ENCODE measurements at places on chromosomes 6 and 20. TPM values are rescaled to one million over a fixed set of nuclear protein-coding genes. Genes with fewer than 3 reads are reported as not detected.
A peak's percentile ranks its signal among the peaks of the same experiment; 100 is the strongest.

- no peaks in the 10 kb centered on the region for H3K27me3 ChIP-seq
- peak overlapping the region; percentile 81 for H3K4me3 ChIP-seq
- no peak for DNase-seq
- peaks cover 36% of the 10 kb centered on the region for H3K4me1 ChIP-seq
Measured at GRCh38 chr20:51563174-51563485, 20.6 kb upstream of the NFATC2 start.

The COX4I2 gene
- total RNA-seq: not detected

DNA sequence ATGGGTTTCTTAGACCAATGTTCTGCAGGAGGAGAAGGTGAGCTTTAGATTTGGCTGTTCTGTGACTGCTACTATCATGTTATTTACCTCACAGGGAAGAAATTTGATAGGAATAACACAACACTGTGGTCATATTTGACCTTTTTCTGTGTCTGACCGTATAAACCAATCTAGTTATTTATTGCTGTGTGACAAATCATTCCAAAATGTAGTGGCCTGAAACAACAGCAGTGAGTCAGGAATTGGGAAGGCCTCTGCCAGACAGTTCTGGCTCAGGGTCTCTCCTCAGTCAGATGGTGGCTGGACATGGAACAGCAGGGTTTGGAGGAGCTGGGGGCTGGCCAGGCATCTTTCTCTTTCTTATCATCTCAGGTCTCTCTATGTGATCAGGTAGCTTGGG lies 33.0 kb downstream of the RIPOR2 start:
- no peaks in the 10 kb centered on the region for H3K27me3 ChIP-seq
- H3K27ac ChIP-seq: 0 out of 2 replicates have a peak overlapping the region, but pooled peaks have one; percentile 6
- no peaks in the 10 kb centered on the region for H3K36me3 ChIP-seq
- peak; percentile 88 for DNase-seq

DNA sequence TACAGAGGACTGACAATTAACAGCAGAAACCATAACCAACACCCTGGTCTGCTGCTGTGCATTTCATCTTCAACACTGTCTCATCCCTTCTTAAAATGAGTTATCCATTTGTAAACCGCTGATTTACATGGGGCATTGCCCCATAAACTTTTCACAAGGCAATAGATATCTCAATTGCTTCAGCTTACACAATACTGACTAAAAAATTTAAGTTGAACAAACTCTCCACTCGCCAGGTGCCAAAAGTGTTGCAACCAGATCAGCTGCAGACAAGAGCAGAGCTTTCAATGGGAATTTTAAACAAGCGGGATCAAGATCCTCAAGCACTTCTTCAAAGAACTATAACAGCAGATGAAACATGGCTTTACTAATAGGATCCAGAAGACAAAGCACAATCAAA lies 183.0 kb downstream of the TASP1 start:
- H3K27ac ChIP-seq: no peak overlapping the region
- no peak for DNase-seq
- H3K4me3 ChIP-seq: no peak overlapping the region
- H3K4me1 ChIP-seq: no peaks in the 10 kb centered on the region
- no peaks in the 10 kb centered on the region for H3K27me3 ChIP-seq
- no peaks in the 10 kb centered on the region for H3K36me3 ChIP-seq

- no peaks in the 10 kb centered on the region for H3K27me3 ChIP-seq
- 0 out of 2 replicates have a peak, but pooled peaks cover 10% of the 10 kb centered on the region for H3K4me1 ChIP-seq
- H3K36me3 ChIP-seq: peaks cover 3% of the 10 kb centered on the region
- H3K4me3 ChIP-seq: no peak overlapping the region
- H3K27ac ChIP-seq: no peak overlapping the region
Measured at GRCh38 chr20:37711001-37711400, 17.2 kb downstream of the CTNNBL1 start.

The MYLIP gene
- 1.9 TPM for total RNA-seq

DNA sequence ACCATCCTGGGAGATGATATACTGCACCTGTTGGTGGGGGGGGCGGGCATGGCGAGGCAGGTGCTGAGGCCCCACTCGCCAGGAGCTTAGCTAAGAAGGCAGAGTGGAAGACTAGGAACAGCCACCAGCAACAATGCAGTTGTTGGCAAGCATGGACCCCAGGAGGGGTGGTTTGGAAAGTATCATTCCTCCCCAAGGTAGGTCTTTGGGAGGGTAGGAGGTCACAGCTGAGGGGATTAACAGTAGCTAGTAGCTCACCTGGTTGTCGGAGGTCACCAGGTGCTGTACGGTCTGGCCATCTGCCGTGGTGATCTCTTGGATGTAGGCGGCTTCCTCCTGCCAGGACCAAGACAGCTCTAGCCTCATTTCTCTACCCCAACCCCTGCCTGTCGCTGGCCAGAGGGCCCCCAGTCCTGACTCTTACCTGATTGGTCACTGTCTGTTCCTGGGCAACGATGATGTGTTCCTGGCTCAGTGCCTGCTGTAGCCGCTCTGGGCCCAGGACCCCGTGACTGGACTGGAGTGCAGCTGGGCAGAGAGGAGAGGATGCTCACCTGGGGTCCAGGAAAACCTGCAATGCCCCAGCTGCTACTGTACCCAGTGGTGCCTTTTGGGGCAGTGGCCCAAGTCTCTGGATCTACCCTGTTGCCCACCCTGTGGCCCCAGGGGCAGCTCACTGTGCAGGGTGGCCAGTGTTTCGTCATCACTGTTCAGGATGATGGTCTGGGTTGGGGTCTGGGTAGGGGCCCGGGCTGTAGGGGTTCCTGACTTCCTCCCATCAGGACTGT lies 15.3 kb downstream of the PCIF1 start:
- no peak for DNase-seq
- H3K36me3 ChIP-seq: peaks cover 25% of the 10 kb centered on the region
- H3K27me3 ChIP-seq: no peaks in the 10 kb centered on the region

GRCh38 chr20:45247865-45248264 lies 6.5 kb downstream of the SLPI start:
- DNase-seq: no peak
- H3K36me3 ChIP-seq: no peaks in the 10 kb centered on the region
- H3K4me1 ChIP-seq: no peaks in the 10 kb centered on the region
- no peak overlapping the region for H3K4me3 ChIP-seq
- peaks cover 74% of the 10 kb centered on the region for H3K27me3 ChIP-seq

- H3K27ac ChIP-seq: no peak overlapping the region
- H3K27me3 ChIP-seq: peaks cover 66% of the 10 kb centered on the region
- H3K4me3 ChIP-seq: no peak overlapping the region
- H3K36me3 ChIP-seq: no peaks in the 10 kb centered on the region
- no peaks in the 10 kb centered on the region for H3K4me1 ChIP-seq
Measured at GRCh38 chr6:10382322-10382721, 32.6 kb downstream of the TFAP2A start.

- DNase-seq: no peak
- no peaks in the 10 kb centered on the region for H3K27me3 ChIP-seq
- H3K4me3 ChIP-seq: peak overlapping the region; percentile 93
- no peaks in the 10 kb centered on the region for H3K4me1 ChIP-seq
Measured at GRCh38 chr6:157380458-157380778, 572 bp upstream of the ZDHHC14 start.

GRCh38 chr6:144559865-144560593 lies 274.9 kb downstream of the UTRN start:
- peak; percentile 8 for DNase-seq
- H3K4me3 ChIP-seq: no peak overlapping the region
- no peaks in the 10 kb centered on the region for H3K4me1 ChIP-seq
- H3K27ac ChIP-seq: no peak overlapping the region
- H3K27me3 ChIP-seq: no peaks in the 10 kb centered on the region

GRCh38 chr6:35363293-35363750 lies 21.0 kb downstream of the PPARD start:
- H3K4me1 ChIP-seq: peaks cover 35% of the 10 kb centered on the region
- peak; percentile 66 for DNase-seq
- H3K27me3 ChIP-seq: no peaks in the 10 kb centered on the region
- H3K4me3 ChIP-seq: no peak overlapping the region

The MCCD1 gene
- total RNA-seq: not detected

GRCh38 chr20:10172998-10173655 lies 45.5 kb upstream of the SNAP25 start:
- no peaks in the 10 kb centered on the region for H3K4me1 ChIP-seq
- DNase-seq: no peak
- H3K27me3 ChIP-seq: peaks cover 15% of the 10 kb centered on the region
- H3K36me3 ChIP-seq: no peaks in the 10 kb centered on the region
- H3K4me3 ChIP-seq: no peak overlapping the region

The SLC18B1 gene
- 3.4 TPM for total RNA-seq

- H3K4me1 ChIP-seq: no peaks in the 10 kb centered on the region
- H3K27me3 ChIP-seq: no peaks in the 10 kb centered on the region
- no peak overlapping the region for H3K27ac ChIP-seq
- no peaks in the 10 kb centered on the region for H3K36me3 ChIP-seq
- no peak for DNase-seq
Measured at GRCh38 chr6:96761794-96762193, 75.5 kb downstream of the GPR63 start.

DNA sequence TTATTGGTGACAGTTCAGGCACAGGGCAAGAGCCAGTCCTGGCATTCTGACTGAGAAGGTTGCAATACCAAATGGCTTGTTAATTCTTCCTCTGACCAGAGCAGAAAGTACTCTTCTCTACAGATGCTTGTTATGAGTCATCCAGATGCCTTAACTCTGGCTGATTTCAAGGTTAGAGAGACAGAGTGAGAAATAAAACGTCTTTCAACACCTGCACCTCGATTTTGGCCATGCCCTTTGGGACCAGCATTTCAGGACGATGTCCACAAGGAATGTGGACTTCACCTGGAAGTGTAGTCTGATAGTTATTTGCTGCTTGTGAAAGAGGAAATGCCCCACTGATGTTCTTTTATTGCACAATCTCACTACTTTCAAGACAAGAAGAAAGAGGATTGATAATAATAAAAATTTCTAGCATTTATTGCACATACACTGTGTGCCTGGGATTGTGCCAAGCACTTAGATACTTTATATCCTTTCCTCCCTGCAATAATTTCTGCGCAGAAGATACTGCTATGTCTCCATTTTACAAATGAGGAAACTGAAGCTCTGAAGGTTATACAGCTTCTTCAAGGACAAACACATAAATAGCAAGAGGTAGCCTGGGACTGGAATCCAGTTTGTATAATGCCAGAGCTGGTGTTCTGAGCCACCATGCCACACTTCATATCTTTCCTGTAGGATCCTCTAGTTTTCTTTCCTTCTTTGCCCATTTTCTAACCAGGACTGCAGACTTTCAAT lies 33.5 kb upstream of the MCM3 start:
- no peak overlapping the region for H3K4me3 ChIP-seq
- H3K4me1 ChIP-seq: peaks cover 8% of the 10 kb centered on the region

The PRR18 gene
- total RNA-seq: not detected

DNA sequence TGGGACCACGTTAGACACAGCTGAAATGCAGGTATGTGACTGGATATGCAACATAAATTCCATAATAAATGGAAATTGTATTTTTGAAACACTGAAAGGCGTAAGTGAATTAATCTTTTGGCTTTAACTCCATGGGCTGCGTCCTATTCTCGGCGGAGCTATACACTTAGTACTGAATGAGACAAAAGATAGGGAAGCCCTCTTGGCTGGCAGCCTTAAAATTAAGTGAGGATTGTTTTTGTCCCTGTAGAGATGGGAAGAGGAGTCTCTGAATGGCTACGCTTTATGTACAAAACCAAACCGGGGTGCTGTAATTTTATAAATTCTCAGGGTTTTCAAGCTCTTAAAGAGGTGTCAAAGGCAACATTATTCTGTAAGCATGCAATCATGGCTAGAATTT lies 429.8 kb downstream of the QKI start:
- no peaks in the 10 kb centered on the region for H3K4me1 ChIP-seq
- DNase-seq: no peak
- no peaks in the 10 kb centered on the region for H3K27me3 ChIP-seq
- H3K36me3 ChIP-seq: no peaks in the 10 kb centered on the region

GRCh38 chr6:149065658-149066556 lies 251.6 kb upstream of the TAB2 start:
- H3K4me3 ChIP-seq: no peak overlapping the region
- H3K36me3 ChIP-seq: no peaks in the 10 kb centered on the region
- no peaks in the 10 kb centered on the region for H3K27me3 ChIP-seq
- no peak for DNase-seq
- H3K27ac ChIP-seq: no peak overlapping the region

- H3K36me3 ChIP-seq: no peaks in the 10 kb centered on the region
- H3K4me3 ChIP-seq: no peak overlapping the region
- no peaks in the 10 kb centered on the region for H3K27me3 ChIP-seq
- H3K4me1 ChIP-seq: 0 out of 2 replicates have a peak, but pooled peaks cover 5% of the 10 kb centered on the region
Measured at GRCh38 chr6:22081709-22082108, 215.1 kb downstream of the PRL start.

The TTBK1 gene
- not detected for total RNA-seq

The OXT gene
- not detected for total RNA-seq

DNA sequence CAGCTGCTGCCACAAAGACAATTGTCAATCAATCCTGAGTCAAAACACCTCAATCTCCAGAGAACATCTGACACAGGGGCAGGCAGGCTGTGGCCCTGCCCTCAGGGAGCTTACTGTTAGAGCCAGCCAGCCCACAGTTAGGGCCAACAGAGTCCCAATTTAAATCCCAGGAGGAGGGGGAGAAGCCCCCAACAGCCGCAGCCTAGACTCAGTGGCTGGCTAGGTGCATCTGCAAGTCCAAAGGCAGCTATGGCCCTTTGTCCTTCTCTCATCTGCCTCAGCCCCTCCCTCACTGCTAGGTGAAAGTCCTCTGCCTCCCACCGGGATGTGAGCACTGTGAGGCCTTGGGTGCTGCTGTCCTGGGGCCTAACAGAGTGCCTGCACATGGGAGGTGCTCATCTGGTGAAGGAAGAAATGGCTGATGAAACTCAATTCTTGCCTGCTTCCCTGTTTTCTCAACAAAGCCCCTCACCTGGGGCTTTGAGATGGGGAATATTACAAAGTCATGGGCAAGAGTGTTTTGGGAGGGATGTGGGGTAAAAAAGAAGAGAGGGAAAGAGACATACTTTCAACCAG lies 33.7 kb upstream of the VEGFA start:
- DNase-seq: no peak
- no peaks in the 10 kb centered on the region for H3K27me3 ChIP-seq
- no peaks in the 10 kb centered on the region for H3K4me1 ChIP-seq
- no peaks in the 10 kb centered on the region for H3K36me3 ChIP-seq

GRCh38 chr6:90123831-90124230 lies 172.8 kb downstream of the BACH2 start:
- H3K27me3 ChIP-seq: peaks cover 11% of the 10 kb centered on the region
- peak; percentile 42 for DNase-seq
- no peak overlapping the region for H3K27ac ChIP-seq
- no peaks in the 10 kb centered on the region for H3K36me3 ChIP-seq
- H3K4me1 ChIP-seq: 0 out of 2 replicates have a peak, but pooled peaks cover 3% of the 10 kb centered on the region

GRCh38 chr20:63080411-63080810 lies 73.6 kb upstream of the BHLHE23 start:
- no peak overlapping the region for H3K27ac ChIP-seq
- no peak for DNase-seq
- no peaks in the 10 kb centered on the region for H3K36me3 ChIP-seq
- no peak overlapping the region for H3K4me3 ChIP-seq

The SNAP25 gene
- not detected for total RNA-seq

All from GM23248 (cell line).